ENCODE measurements at places on chromosomes 5 and 9.

DNA sequence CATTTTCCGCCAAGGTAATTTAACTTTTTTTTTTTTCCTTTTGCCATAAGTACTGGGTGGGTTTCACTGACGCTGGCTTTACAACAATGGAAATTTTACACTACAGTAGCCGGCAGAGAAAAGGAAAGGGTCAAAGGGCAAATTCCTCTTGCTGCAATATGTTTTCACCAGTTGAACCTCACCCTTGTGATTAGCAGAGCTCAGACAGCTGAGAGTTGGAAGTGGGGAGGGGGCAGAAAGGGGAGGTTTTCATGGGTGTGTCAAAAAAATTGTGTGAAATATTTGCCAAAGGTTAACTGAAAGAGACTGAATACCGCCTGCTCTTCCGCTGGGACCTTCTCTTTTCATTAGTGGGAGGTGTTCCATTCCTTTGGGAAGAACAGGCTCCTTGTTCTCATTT is 296.9 kb downstream of the ADAMTS6 start:
- DNase-seq = no peak

GRCh38 chr5:132589467-132589866 is 32.7 kb downstream of the RAD50 start:
- no peak for DNase-seq

DNA sequence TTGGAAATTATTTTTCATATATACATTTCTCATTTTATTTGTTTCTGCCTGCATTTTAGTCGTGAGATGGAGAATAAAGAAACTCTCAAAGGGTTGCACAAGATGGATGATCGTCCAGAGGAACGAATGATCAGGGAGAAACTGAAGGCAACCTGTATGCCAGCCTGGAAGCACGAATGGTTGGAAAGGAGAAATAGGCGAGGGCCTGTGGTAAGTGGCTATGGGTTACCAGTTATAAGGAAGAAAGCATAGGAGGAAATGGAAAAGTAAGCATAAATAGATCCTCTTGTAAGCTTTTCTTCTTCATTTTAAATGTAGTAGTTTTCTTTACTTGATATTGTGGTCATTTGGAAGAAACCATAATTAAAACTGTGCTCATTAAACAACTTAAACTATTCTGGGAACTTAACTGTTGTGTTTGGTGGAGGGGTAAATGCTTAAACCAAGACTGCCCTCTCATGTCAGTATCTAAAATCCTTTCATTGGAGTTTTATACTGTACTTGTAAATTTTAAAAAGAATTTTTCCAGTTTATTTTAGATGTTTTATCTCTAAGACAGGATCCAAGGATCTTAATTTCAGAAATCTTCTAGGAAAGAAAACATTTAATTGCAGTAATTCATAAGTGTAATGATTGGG is 41.3 kb downstream of the MAP3K1 start:
- DNase-seq = no peak

- DNase-seq = no peak
Measured at GRCh38 chr5:56479696-56480077, 246.6 kb upstream of the ANKRD55 start.

- DNase-seq = no peak
Measured at GRCh38 chr5:1376981-1377380, 32.1 kb upstream of the CLPTM1L start.

GRCh38 chr5:13553896-13554295 is 390.6 kb downstream of the DNAH5 start:
- no peak for DNase-seq

GRCh38 chr9:125908136-125908535 is 161.0 kb downstream of the PBX3 start:
- DNase-seq = no peak

DNA sequence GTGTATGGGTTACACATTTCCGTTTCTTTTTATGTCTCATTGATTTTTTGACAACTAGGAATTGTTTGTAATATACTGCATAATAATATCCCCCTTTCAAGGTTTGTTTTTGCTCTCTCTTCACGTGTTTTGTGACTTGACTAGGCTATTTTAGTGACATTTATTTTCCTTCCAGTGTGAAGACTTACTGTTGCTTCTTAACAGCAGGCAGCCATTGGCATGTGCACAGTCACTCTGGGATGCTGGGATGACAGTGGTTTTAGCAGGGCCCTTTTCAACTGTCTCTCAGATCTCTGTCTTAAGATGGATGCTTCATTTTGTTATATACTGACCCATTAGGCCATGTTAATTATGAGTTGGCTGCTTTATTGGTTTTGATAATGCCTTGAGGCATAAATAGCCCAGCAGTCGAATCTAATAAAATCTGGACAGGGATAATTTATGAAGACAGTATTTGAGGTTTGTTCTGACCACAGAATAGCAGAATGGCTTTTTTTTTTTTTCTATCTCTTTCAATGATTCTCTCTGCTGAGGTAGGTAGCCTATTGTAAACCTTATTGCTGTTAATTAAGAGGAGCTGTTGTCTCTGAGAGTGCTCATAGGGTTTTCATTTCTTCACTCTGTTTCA is 536.0 kb downstream of the GABRG2 start:
- DNase-seq = no peak

DNA sequence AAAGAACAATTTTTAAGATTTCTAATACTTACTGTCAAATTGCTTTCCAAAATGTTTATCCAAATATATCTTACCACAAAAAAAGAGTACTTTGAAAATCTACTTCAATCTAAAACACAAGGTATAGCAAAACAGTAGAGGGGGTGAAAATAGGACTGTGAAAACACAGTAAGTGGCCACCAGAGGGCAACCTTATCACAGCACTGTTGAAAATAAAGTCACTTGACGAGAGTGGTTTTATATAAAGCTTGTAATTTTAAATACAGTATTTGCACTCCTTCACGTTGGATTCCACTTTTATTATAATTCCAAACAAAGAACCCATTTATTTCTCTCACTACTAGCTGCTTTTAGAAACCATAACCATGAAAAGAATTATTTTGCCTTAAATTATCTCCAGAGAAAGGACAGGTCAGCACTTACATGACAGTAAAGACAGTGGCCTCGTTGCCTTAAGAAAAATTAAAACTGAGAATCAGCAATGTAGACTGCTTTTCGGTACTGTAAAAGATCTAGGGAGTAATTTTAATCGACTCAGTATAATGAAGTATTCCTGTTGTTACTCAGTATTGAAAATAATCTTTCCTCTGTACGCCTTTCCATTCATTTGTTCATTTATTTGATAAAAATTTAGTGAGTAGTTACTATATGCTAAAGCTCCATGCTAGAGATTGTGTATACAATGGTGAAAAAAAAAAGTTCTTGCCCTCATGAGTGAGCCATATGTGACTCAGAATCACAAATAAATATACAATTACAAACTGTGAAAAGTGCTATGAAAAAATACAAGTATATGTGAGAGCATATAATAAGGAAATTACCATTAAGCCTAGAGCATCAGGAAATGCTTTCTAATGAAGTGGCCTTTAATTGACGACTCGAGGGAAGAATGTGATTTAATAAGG is 40.0 kb upstream of the CDK5RAP2 start:
- peak; percentile 38 for DNase-seq

- DNase-seq = no peak
Measured at GRCh38 chr5:31270396-31270795, 76.9 kb downstream of the CDH6 start.

DNA sequence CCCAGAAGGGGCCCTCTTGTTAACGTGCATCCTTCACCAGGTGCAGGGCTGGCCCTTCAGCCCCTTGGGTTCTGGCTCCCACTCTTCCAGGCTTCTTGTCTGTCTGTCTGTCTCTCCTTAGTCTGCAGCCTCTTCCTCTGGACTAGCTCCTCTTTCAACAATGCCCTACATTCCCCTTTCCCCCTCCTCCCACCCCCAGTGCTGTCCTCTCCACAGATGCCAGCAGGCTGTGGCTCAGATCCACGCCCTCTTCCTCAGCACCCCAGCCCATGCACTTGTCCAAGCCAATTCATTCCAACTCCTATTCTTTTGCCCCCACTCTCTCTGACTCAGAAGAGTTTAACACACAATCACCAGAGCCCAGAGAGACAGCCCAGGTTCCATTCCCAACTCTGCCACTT is 45.2 kb upstream of the ALDH1B1 start:
- no peak for DNase-seq

- DNase-seq = no peak
Measured at GRCh38 chr5:156824800-156825199, 25.3 kb upstream of the PPP1R2B start.

DNA sequence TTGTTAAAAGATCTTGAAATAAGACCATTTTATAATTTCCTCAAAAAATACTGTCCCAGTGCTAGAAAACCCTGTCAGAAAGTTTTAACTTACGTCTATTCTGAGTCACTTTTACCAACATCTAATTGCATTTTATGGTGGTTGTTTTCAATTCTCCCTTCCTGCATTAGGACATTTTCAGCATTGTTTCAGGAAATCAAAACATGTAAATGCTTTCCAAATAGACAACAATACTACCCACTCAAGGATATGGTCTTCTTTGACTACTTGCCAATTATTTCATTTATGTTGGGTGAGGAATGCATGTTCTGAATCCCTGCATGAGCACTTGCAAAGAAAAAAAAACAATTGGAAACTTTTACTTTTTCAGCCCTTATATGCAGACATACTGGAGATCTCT is 284.6 kb upstream of the PDE4D start:
- DNase-seq = peak; percentile 56

DNA sequence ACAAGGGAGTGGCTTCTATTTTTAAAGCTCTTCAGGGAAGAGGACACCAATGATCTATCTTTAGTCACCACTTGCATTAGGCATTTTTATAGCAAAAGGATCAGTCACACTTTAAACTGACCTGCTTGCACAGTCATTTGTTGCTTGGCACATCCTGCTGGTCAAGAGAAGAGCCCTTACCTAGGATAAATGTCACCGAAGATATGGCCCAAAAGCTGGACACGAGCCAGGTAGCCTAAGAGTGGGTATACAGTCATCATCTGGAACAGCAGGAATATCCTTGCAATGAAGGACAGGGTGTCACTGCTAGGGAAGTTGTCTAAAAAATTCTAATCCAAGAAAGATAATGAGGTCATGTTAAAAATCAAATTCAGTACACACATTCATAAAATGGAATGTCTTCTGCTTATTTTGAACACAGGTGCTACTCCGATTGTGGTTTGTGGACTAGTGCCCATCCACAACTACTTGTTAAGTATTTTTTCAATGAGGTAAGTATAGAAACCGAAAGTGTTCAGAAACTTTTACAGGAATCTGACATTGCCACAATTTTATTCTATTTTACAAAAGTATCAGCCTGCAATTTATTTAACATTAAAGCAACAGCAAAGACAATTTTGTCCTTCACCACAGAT is 78.4 kb downstream of the SLC38A9 start:
- DNase-seq = peak; percentile 36

GRCh38 chr5:132458651-132459030 is 31.9 kb downstream of the IRF1 start:
- DNase-seq = no peak

GRCh38 chr9:114804505-114804904 is 1.3 kb downstream of the TNFSF15 start:
- peak; percentile 43 for DNase-seq

DNA sequence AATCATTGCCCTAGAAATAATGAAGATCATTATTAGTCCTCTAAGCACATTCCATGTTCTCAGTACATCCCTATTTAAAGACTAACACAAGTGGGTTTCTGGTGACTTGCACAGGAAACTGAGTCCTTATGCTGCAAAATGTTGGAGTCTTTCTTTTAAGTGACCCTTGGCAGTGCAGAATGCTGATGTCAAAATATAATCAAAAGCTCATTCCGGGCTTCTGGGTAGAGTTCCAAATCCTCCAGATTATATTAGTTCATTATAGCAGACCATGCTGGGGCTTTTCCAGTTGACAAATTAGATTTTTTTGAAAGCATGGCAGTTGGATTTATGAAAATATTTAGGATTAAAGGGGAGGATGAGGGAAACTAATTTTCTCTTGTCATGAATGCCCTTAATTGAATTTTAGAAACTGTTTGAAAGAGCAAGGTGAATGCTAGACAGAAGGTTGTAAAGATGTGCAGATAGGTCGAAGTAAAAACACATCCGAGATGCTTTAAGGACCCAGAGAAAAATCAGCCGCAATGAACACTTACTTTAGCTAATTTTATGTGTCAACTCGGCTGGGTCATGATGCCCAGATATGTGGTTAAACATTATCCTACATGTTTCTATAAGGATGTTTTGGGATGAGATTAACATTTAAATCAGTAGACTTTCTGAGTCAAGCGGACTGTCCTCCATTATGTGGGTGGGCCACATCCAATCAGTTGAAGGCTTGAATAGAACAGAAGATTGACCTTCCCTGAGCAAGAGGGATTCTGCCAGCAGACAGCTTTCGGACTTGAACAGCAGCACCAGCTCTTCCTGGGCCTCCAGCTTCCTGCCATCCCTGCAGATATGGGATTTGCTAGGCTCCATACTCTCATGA is 88.7 kb downstream of the DAP start:
- DNase-seq = no peak

DNA sequence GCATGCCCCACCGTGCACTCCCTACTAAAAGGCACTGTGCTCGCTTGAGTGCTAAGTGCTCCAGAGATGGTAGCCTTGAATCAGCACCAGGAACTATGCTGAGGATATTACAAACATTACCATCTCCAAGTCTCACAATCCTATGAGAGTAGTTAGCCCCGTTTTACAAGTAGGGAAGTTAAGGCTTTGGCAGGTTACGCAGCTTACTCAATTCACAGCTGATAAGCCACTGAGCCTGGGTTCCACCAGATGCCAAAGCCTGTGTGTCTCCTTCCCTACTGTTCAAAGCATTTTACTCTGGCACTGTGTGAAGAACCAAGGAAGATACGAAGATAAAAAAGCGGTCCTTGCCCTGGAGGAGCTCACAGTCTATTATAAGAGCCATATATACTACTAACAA is 216.2 kb downstream of the EBF1 start:
- no peak for DNase-seq

DNA sequence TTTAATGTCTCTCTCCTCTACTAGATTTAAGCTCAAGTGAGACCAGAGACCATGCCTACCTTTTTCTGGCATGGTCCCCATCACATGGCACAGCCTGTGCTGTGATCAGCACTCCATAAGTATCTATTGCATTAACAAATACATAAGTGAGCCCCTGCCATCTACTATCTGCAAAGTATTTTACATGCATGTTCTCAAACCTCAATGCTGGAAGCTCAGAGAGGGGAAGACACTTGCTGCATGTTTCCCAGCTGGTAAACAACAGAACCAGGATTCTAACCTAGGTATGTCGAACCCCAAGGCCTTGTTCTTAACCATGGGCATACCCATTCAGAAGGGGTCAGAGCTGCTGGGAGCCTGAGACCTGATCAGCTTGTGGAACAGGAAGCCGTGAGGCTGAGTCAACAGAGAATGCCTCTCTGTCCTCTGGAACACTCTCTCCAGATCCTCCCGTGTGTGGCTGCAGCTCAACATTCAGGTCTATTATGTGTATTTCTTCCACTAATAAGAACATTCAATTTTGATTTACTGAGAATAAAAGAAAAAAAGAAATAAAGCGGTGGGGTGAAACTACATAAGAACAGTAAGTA is 232.5 kb upstream of the MSX2 start:
- DNase-seq = no peak

DNA sequence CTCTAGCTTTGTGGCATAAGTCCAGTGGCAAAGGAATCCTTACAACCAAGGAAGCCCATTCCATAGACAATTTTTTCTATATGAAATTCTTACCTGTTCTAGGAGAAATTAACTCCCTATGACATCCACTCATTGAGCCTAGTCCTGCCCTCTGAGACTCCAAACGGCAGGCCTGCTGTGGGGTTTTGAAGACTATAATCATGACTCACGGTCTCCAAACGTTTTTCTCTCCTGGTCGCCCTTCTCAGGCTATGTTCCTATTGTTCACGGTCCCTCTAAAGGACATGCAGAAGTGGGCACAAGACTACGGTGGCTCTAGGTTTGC is 611 bp downstream of the EXOSC3 start:
- DNase-seq = no peak

- DNase-seq = no peak
Measured at GRCh38 chr9:116549786-116550660, 137.1 kb upstream of the TRIM32 start.

Measured in non-pigmented ciliary epithelial cell (primary cell).